NCI-H1417 (cell line): ENCODE measurements at places on chromosomes 7 and 10.

- no peak for DNase-seq
Observed at GRCh38 chr7:109641445-109641844, 1071.8 kb downstream of the DNAJB9 start.

DNA sequence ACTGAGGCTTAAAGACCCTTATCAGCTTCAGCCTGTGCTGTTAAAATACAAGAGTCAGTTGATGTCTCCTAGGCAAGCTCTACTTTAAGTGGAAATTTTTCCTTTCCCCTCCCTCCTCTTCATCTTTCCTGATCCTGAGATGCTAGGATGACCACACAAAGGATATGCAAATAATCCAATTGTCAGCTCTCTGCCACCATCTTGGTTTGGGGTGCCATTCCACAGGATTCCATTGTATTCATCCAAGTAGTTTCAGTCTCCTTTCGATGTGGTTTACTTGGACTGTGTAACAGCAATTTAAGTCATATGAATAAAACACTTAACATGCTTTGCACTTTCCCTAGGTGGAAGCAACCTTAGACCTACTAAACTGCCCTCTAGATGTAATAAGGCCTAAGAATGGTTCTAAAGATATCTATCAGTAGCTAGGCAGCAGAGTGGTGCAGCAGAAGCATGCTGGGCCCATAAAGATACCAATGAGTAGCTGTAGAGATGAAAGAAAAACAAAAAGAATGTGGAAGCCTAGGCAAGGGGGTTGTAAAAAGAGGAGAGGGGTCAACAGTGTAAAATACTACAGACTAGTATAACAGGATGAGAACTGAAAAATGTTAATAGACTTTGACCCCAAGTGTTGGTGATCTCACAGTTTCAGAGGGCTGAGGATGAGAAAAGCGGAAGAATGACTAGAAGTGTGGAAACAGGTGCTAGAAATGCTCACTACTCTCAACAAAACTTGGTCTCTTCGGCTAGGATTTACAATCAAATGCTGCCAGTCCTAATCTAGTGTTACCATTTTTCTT, 2.4 kb upstream of the CFAP69 start:
- no peak for DNase-seq

GRCh38 chr7:30562498-30562897, 32.2 kb upstream of the GARS1 start:
- DNase-seq: peak; percentile 29

DNA sequence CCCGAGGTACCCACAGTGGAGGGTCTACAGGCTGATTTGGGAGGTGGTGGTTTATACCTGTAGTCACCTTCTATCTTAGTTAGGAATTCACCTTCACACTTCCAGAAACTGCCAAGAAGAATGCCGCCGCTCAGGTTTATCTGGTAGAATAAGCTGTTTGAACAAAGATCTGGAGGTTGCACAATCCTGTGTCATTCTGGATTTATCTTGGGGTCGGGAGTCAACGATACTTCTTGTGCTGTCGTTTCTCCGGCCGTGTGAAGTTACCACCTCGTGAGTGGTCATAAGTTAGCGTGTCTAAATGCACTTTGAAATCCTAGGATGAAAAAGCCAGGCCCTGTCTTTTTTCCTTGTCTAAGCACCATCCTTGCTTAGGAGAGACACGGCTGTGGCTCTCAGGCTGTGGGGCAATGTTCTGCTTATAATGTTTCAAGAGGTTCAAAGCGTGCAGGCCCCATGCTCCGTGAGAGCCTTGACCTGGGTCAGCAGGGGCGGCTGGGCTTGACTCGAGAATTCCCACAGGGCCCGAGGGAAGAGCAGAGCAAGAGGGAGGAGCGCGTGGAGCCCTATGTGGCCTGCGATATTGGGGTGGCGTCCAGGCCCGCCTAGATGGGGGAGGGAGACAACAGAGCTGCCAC, 35.5 kb downstream of the GRIFIN start:
- DNase-seq: no peak
